ENCODE measurements at places on chromosomes 5 and 9. TPM values are rescaled to one million over a fixed set of nuclear protein-coding genes. Genes with fewer than 3 reads are reported as not detected.

Gene TXNDC8
- not detected for total RNA-seq

Gene IL33
- not detected for total RNA-seq

DNA sequence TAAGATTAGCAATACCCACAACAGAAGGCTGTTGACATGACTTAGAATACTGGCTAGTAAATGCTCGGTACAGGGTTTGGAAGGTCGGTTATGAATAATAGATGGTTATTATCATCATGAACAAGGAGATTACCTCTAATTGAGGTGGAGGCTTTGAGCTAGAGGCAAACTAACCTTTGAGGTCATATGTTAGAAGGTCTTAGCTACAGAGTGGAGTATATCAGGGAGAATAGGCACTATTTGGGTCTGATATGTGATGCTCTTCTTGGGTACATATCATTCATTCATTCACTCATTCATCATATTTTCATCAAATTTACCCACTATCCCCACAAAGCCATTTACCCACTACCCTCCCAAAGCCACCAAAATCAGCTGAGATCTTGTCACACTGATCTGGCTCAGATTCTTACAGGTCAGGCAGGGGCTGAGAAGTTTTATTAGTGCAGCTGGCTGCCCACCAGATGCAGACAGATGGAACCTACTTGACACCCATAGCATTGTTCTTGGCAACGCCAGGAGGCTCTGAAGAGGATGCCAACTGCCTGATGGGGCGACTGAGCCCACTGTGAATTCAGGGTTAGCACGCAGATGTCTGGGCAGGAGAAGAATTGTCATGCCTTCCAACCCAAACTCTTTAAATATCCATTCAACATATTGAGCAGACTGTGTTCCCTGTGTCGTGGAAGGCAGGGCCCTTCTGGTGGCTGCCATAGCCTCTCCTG, 90.2 kb upstream of the SH3PXD2B start:
- DNase-seq: no peak

DNA sequence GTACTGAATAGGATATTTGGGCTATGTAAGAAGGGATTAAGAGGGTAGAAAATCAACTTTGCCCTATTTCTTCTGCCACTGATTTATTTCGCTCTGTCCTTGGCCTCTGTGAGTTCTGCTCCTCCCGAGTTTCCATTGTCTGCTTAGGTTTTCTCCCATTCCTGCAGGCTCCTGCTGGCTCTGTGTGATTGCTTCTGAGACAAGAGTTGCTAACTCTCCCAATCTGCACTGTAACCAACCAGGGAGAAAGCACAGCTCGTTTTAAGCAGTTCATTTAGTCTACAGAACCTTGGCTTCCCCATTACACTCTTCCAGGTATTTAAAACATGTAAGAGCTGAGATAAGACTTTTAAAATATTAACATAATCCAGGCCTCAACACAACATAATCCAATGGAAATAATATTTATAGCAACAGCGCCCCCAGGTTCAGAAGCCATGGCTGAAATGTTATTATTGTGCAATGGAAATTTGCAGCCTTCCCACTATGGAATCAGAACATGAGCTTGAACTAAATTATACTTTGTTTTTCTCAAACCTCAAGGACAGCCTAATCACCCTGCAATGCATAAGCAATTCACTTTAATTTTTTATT, 203.5 kb downstream of the ERCC6L2 start:
- DNase-seq: no peak

Measured in GM23338 (cell line).